Right forelimb (tissue), 1 donor: ENCODE measurements at places on chromosomes 7 and 10.

DNA sequence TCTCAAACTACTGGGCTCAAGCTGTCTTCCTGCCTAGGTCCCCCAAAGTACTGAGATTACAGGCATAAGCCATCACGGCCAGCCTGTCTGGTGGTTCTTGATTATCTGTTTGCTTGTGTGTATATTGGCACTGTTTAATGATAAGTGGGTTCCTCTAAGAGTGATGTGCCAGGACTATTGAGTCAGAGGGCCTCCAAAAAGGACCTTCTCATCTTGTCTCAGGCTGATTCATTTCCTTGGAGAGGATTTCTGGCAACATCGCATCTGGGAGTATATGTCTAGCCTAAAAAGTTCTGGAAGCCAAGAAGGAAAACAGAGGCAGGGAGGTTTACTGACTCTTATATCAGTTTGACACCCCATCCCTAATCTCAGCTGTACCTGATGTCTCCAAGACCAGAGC lies 27.1 kb upstream of the AKAP9 start:
- DNase-seq, result no peak

- no peak for DNase-seq
Observed at GRCh38 chr7:116386674-116387073, 112.9 kb upstream of the CAV2 start.

DNA sequence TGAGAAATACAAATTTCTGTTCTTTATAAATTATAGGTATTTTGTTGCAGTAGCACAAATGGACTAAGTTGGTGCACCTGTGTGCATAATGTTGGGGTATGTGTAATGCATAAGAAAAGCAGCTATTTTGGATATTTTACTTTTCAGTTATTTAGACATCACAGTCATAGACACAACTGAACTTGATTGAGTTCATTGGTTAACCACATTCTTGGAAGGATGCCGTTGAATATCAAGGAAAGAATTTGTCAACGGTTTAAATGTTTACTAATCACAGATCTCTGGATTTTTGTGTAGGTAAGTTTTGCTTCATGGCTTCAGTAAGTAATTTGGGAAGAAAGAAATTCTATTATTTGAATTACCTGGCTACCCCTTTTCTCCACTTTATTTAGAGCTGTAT lies 4.1 kb downstream of the OTUD1 start:
- DNase-seq, result no peak

DNA sequence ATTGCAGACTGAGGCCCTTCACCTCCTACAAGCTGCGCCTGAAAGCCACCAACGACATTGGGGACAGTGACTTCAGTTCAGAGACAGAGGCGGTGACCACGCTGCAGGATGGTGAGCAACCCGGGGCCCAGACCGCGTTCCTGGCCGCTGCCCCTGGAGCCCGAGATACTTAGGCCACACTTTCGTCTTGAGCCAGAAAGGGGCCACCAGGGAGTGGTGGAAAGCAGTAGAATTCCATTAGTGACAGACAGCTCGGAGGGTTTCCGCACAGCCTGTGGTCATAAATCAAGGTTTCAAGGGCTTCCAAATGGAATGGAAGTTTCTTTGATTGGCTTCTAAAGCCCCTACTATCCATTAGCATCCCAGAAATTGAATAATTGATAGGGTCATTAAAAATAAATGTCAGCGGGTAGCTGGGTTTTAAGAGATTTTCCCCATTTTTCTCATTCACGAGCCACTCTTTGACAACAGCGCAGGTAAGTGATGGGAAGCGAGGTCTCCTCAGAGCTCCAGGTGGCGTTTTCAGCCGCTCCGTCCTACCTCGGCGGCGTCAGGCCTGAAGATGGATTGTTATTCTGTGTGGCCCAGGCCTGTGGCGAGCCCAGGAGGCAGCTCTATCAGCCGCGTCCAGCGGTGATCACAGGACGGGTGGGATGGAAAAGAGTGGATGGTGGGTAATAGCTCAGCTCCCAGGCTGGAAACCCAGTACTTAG lies 523.5 kb upstream of the FOXK1 start:
- no peak for DNase-seq

DNA sequence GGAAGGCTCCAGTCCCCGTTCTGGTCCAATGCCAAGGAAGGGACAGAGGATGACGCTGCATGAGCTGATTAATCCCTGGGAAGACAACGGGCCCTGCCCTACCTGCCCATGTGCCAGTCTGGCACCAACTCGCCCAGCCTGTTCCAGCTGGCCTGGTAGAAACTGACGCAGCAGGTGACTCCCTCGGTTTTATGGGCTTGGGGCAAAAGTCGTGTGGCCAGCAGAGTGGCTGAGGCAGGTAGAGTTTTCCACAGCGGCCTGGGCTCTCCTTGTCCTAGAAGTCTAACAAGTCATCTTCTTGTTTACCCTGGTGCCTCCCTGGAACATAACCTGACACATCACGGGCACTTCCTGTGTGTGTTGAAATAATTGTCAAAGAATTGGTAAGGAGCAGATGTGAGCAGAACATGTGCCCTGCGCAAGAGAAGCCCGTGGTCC lies 20.4 kb upstream of the LMTK2 start:
- no peak for DNase-seq
